ENCODE measurements at places on chromosomes 11 and 22. TPM values are rescaled to one million over a fixed set of nuclear protein-coding genes. Genes with fewer than 3 reads are reported as not detected.

DNA sequence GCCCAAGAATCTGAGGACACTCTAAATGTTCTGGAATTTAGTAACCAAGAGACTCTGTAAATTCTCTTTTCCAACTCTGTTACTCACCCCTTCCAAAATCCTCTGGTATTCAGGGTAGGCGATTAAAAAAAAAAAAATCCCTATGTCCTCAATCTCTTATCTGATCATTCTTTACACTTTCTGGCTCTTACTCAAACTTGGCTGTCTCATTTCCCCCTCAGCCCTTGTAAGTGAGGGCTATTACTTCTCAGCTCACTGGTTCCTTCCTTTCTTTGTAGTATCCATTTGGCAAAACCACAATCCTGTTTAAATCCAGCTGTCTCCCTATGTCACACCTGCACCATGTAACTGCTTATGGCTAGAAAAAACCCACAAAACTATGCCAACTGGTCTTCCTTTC, 12.7 kb upstream of the MSANTD2 start:
- no peak overlapping the region for H3K27ac ChIP-seq
- no peak for DNase-seq
- no peak overlapping the region for H3K4me3 ChIP-seq
- H3K36me3 ChIP-seq: no peaks in the 10 kb centered on the region
- H3K4me1 ChIP-seq: no peaks in the 10 kb centered on the region

- H3K27me3 ChIP-seq: no peaks in the 10 kb centered on the region
- H3K27ac ChIP-seq: no peak overlapping the region
- H3K4me3 ChIP-seq: no peak overlapping the region
- DNase-seq: no peak
These were observed 14.3 kb upstream of the EED start for GRCh38 chr11:86230179-86230804.

- no peak for DNase-seq
- H3K27ac ChIP-seq: no peak overlapping the region
- no peak overlapping the region for H3K4me3 ChIP-seq
- no peaks in the 10 kb centered on the region for H3K27me3 ChIP-seq
- H3K36me3 ChIP-seq: no peaks in the 10 kb centered on the region
These were observed 161.8 kb downstream of the SOX6 start for GRCh38 chr11:16194566-16194965.

The OR8H1 gene
- total RNA-seq: not detected

DNA sequence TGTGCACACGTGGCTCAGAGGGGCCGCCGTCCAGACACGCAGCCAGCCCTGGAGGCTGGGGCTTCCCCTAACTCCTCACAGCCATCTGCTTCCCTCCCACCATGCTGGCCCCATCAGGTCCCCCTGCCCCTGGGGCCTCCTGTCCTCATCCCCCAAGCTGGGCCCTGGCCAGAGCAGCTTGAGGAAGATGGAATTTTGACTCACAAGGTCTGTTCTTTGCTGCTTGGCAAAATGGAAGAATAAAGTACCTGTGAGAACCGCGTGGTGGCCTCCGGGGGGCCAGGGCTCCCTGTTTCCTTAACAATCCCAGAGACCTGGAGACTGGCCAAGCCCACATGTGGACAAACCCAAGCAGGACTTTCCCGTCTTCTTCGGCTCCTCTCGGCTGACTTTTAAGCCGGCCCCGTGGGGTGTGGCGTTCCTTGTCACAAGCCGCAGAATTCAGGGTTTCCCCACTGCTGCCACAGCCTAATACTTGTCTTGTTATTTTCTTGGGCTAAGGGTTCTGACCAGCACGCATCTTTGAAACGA, 872.8 kb downstream of the BRD1 start:
- no peaks in the 10 kb centered on the region for H3K36me3 ChIP-seq
- H3K27me3 ChIP-seq: peaks cover 3% of the 10 kb centered on the region
- H3K4me1 ChIP-seq: no peaks in the 10 kb centered on the region
- no peak overlapping the region for H3K4me3 ChIP-seq
- peak; percentile 7 for DNase-seq
- no peak overlapping the region for H3K27ac ChIP-seq

The RIMBP3B gene
- total RNA-seq: not detected

- H3K4me1 ChIP-seq: no peaks in the 10 kb centered on the region
- no peaks in the 10 kb centered on the region for H3K36me3 ChIP-seq
- peaks cover 7% of the 10 kb centered on the region for H3K27me3 ChIP-seq
- peak; percentile 21 for DNase-seq
These were observed 48.0 kb upstream of the CLPB start for GRCh38 chr11:72482211-72482812.

- H3K27me3 ChIP-seq: no peaks in the 10 kb centered on the region
- no peaks in the 10 kb centered on the region for H3K36me3 ChIP-seq
- no peaks in the 10 kb centered on the region for H3K4me1 ChIP-seq
- H3K27ac ChIP-seq: no peak overlapping the region
These were observed 20.5 kb downstream of the SCUBE2 start for GRCh38 chr11:9070749-9071491.

DNA sequence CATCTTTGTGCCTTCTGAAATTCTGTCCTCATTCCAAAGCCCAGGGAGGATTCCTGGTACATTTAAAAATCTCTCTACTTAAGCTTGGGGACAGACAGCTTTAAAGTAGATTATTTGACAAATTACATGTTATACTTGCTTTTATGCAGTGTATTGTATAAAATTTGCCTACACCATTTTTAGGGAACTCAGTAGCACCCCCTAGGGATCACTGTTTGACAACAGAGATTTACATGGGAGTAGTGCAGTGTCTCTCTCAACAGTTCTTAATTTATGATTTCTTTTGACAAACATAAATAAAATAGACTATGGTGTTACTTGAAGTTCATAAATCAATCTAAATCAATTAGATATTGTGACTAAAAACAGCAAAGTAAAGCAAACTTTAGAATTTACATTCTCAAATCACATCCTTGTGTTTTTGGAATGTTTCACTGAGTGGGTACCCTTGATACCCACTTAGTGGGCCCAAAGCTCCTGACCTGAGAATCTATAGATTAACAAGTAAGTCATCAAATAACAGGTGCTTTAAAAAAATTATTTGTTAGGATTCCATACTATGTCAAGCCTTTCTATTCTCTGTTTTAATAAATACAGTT, 428.8 kb downstream of the DYNC2H1 start:
- no peaks in the 10 kb centered on the region for H3K27me3 ChIP-seq
- DNase-seq: no peak
- no peaks in the 10 kb centered on the region for H3K4me1 ChIP-seq
- H3K4me3 ChIP-seq: no peak overlapping the region
- H3K27ac ChIP-seq: no peak overlapping the region

DNA sequence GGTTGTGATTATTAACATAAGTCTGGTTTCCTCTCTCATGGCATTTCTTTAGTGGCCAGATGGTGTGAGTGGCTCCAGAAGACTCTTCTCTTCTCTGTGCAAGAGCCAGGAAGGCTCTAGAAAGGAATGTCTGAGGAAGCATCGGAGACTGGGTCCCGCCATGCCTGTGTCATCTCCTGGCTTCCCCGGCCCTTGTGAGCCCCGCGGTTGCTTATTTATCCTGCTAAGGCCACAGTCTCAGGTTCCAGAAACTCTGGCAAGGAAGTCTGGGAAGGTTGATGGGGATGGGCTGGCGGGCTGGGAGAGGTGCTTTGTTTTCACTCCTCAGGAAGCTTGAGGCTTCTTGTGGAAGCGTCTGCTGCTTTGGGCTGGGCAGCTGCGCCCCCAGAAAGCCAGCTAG, 18.9 kb downstream of the BCR start:
- no peaks in the 10 kb centered on the region for H3K27me3 ChIP-seq
- H3K27ac ChIP-seq: no peak overlapping the region

DNA sequence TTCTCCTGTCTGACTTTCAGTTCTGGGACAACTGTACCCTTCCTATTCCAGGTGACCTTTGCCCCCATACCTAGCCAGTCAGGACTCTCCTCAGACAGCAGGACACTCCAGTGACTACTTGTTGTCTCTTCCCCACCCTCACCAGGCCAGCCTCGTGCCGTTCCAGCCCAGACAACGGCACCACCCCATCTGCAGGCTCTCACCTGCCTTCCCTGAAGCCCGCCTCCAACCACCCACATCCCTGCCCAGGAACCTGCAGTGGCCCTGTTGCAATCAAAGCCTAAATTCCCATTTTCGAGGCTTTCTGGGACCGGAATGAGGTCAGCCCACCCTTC, 3.7 kb downstream of the IL2RB start:
- H3K4me3 ChIP-seq: no peak overlapping the region
- no peak overlapping the region for H3K27ac ChIP-seq
- H3K36me3 ChIP-seq: no peaks in the 10 kb centered on the region
- H3K4me1 ChIP-seq: no peaks in the 10 kb centered on the region
- no peak for DNase-seq
- peaks cover 2% of the 10 kb centered on the region for H3K27me3 ChIP-seq
